ENCODE measurements at places on chromosomes 16 and 17.

DNA sequence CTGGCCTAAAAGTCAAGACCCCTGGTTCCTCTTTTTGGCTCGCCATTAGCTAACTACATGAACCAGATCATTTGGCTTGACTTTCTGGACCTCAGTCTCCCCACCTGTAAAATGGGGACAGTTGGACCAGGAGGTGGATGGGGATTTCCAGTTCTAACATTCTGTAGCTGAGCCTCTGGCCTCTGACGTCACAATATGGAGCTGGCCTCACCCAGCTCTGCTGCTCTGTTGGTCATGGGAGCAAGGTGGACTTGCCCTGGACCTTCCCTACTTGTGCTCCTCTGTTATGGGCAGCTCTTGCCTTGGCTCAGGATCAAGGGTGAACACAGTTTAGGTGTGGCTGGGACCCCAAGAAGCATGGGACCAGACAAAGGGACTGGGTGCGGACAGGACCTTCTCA is 16.5 kb upstream of the KCNH6 start:
- DNase-seq: no peak

GRCh38 chr17:8337802-8338752 is 1.6 kb upstream of the ODF4 start:
- no peak for DNase-seq

- DNase-seq: no peak
Observed at GRCh38 chr16:1723450-1724147, 17.6 kb downstream of the MAPK8IP3 start.

GRCh38 chr16:86225905-86226371 is 284.4 kb upstream of the FOXF1 start:
- DNase-seq: no peak

DNA sequence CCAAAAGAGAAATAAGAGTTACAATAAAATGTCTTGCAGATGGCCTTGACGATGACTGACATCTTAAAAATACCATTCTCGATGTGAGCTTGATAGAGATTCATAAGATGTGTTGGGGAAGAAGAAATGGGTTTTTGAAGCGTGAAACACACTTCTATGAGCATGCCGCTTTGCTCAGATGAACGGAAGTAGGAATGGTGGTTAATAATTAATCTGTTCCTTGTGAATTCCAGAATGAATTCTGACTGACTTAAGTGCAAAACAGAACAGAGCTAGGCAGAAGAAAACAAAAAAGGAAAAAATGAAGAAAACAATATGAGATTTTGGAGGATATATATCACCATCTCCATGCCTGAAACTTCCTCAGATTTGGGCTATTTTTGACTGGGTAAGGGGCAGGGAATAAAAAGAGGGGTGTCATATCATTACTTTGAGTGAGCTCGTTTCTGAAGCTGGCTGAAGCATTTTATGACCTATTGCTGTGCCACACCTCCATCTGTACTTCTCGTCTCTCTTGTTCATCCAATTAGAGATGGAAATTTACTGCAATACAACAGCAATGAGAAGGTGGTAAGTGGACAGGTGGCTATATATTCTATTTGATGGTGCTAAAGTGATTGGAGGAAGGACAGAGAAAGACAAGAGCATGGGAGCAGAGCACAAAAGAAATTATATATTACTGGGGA is 1152.0 kb upstream of the CDH8 start:
- no peak for DNase-seq

DNA sequence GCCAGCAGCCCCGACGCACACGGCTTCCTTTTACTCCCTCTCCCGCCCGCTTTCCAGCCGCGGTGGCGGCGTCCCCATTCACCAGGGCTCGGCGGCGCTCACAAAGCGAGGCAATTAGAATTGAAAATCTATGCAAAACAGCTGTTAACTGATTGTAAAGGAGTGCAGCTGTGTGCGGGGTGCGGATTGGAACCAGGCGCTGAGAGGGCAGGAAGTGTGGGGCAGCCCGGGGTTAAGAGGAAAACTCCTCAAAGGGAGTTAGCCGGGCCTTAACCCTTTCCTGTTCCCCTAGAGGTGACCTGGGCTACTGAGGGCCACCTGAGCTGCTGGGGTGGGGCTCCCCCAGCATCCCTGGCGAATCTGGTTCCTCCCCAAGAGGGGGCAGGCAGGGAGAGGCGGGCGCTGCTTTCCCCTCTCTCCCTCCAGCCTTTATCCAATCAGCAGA is 5.8 kb upstream of the GSE1 start:
- no peak for DNase-seq
